HepG2 (cell line): ENCODE measurements at places on chromosomes 16 and 17. TPM values are rescaled to one million over a fixed set of nuclear protein-coding genes. Genes with fewer than 3 reads are reported as not detected.

- DNase-seq, result no peak
Measured at GRCh38 chr16:67397812-67398545, 4.7 kb upstream of the TPPP3 start.

ABCA6 gene
- polyA plus RNA-seq, result 0.05 and 0.17 TPM in 2 replicates

GRCh38 chr17:56798916-56799315 is 34.8 kb downstream of the C17orf67 start:
- DNase-seq, result no peak

GLIS2 gene
- polyA plus RNA-seq, result 0.28 and 0.39 TPM in 2 replicates

GOSR1 gene
- 12.5 and 15.8 TPM in 2 replicates for polyA plus RNA-seq

DNA sequence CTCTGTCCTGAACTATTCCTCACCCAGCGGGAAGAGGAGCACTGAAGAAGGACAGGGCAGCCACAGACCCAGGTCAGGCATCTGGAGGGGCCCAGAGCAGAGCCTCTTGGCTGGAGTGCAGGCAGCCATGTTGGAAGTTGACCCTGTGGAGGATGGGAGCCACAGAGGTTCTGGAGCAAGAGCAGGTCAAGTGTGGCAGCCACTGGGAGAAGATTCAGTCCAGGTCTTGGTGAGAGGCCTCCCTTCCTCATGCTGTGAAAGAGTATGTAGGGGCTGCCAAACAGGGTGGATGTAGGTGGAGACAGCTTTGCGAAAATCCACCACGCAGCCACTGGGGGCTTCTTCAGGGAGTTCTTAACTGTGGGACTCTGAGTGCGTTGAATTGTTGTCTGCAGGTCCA is 590 bp upstream of the CD79B start:
- DNase-seq, result no peak

KCNAB3 gene
- 0.88 and 0.95 TPM in 2 replicates for polyA plus RNA-seq

DNA sequence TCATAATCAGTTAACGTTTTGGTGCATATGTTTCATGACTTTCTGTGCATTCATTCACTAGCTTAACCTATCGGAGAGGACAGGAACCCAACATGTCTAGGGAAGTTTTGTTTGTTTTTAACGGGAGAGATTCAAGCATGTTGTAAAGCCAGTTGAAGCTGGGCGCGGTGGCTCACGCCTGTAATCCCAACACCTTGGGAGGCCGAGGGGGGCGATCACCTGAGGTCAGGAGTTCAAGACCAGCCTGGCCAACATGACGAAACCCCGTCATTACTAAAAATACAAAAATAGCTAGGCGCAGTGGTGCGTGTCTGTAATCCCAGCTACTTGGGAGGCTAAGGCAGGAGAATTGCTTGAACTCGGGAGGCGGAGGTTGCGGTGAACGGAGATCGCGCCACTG is 1.4 kb upstream of the TNRC6A start:
- DNase-seq, result no peak

GRCh38 chr17:17790637-17791464 is 45.9 kb downstream of the SREBF1 start:
- DNase-seq, result no peak

DNA sequence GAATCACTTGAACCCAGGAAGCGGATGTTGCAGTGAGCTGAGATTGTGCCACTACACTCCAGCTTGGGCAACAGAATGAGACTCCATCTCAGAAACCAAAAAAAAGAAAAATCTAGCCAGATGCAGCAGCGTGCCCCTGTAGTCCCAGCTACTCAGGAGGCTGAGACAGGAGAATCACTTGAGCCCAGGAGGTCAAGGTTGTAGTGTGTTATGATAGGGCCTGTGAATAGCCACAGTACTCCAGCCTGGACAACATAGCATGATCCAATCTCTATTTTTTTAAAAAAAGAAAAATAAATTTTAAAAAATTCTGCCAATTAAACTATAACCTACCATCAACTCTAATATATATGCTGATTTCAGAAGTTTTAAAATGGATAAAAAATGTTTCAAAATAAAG is 15.8 kb downstream of the PHLPP2 start:
- no peak for DNase-seq

GRCh38 chr16:74485916-74486315 is 64.6 kb upstream of the CLEC18B start:
- no peak for DNase-seq

DNA sequence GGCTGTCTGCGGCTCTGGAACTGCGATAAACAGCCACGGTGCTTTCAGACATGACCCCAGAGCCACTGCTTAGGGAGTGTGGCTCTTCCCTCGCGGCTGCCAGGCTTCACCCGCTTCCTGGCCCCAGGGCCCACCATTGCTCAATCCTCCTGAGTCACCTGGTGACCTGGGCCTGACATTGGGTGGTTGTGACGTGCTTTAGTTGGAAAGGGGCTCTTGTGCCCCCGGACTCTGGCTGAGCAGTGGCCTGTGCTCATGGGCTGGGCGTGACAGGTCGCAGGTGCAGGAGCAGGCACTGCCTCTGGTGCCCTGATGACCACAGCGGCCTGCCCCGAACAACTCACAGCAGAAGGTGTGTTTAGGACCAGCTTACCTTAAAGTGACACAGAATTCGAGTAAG is 8.6 kb upstream of the NUDT16L1 start:
- no peak for DNase-seq

GRCh38 chr17:76408037-76408849 is 23.8 kb downstream of the SPHK1 start:
- peak; percentile 62 for DNase-seq

GRCh38 chr17:3944485-3945388 is 19.5 kb downstream of the ATP2A3 start:
- DNase-seq, result no peak

- no peak for DNase-seq
Measured at GRCh38 chr17:81118308-81119221, 46.7 kb upstream of the PVALEF start.

GRCh38 chr16:88067530-88068411 is 116.5 kb downstream of the BANP start:
- no peak for DNase-seq

- DNase-seq, result no peak
Measured at GRCh38 chr17:2825253-2825970, 29.2 kb downstream of the RAP1GAP2 start.

- DNase-seq, result no peak
Measured at GRCh38 chr16:54275956-54276355, 10.6 kb downstream of the IRX3 start.

DNA sequence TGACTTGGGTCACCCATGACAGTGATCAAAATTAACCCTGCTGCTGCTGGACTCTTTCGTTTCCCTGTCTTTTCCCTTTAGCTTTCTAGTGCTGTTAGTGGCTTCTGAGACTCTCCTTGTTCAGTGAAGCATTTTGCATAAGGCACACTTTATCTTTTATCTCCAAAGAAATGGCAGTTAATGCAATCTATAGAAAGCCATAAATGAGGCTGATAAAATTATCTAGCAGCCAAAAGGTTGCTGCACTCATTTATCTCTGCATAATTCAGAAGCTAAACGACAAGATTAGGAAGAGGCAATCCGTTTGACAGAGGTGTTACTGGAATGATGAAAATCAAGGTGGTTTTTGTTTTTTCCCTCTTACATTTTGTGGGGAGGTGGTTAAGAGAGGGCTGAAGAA is 1109.5 kb upstream of the EEF2KMT start:
- no peak for DNase-seq

GRCh38 chr17:78716814-78717393 is 65.2 kb downstream of the CYTH1 start:
- no peak for DNase-seq

- DNase-seq, result no peak
Measured at GRCh38 chr17:71104225-71104624, 934.9 kb downstream of the KCNJ2 start.

GDPD1 gene
- 6.0 and 6.1 TPM in 2 replicates for polyA plus RNA-seq

BCAR1 gene
- 51.7 and 57.8 TPM in 2 replicates for polyA plus RNA-seq

TMEM238L gene
- polyA plus RNA-seq, result not detected in 2 replicates

DNA sequence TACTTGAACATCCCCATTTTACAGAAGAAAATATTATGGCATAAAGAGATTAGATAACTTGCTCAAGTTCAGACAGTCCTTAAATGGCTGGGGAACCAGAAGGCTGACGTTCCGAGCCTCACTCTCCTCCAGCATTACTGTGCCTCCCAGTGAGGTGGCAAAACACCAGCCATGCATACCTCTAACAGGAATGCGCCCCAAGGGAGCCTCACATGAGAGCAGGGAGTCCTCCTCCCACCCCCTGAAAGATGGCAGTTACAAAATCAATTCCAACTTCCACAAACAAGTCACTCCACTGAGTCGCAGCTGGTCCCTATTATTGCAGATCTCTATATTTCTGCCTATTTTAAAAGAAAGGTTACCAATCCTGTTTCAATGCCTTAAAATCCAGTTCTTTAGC is 55.5 kb downstream of the ANKFY1 start:
- no peak for DNase-seq

DNA sequence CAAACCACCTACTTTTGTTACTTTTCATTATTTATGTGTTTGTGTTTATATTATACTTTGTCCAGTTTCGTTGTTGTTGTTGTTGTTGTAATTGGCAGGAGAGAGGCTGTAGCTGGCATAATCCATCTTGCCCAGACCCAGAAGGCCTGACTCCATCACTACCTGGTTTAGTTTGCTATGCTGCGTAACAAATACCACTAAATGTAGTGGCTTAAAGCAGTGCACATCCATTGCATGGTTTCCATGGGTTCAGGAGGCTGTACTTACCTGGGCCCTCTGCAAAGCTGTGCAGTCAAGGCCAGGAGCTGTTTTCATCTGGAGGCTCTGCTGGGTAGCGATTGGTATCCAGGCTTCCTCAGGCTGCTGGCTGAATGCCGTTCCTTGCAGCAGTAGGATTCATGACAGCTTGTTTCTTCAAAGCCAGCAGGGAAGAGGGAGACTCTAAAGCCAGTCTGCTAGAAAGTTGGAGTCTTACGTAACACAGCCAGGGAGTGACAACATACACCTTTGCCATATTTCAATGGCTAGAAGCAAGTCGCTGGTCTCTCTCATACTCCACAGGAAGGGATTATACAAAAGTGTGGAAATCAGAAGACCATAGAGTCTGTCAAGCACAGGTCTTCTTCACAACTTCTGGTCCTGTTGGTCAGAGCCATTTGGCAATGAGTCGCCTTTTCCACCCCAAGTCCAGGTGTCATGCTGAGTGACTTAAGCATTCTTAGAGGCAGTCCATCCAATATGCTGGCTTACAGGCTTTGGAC is 41.1 kb downstream of the TNRC6C start:
- peak; percentile 21 for DNase-seq

DNA sequence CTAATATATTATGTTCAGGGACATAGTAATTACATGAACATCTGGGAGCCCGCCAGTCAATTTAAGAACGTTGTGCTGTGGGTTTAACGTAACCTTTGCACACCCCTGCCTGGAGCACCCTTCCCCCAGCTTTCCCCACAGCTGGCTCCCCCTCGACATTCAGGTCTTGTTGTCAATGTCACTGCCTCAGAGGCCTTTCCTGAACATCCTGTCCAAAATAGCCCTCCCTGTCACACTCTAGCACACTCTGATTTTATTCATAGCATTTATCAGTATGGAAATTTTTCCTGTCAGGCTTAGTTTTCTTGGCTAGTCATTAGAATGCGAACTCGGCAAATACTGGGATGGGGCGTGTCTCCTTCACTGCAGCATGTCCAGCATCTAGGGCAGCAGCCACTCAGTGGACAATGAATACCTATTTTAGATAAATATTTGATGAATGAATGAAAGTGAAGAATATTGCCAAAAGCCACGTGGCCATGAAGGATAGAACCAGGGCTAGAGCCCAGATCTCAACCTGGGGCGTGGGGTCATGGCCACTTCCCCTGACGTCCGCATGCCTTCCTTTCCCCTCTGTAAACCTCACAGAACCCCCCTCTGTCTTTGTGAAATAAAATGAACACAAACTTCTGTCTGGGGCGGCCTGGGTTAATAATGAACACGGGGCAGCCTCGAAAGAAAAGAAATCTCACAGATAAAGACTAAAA is 10.5 kb downstream of the PIK3R6 start:
- no peak for DNase-seq

- DNase-seq, result no peak
Measured at GRCh38 chr17:14405189-14405588, 104.3 kb downstream of the HS3ST3B1 start.

DNA sequence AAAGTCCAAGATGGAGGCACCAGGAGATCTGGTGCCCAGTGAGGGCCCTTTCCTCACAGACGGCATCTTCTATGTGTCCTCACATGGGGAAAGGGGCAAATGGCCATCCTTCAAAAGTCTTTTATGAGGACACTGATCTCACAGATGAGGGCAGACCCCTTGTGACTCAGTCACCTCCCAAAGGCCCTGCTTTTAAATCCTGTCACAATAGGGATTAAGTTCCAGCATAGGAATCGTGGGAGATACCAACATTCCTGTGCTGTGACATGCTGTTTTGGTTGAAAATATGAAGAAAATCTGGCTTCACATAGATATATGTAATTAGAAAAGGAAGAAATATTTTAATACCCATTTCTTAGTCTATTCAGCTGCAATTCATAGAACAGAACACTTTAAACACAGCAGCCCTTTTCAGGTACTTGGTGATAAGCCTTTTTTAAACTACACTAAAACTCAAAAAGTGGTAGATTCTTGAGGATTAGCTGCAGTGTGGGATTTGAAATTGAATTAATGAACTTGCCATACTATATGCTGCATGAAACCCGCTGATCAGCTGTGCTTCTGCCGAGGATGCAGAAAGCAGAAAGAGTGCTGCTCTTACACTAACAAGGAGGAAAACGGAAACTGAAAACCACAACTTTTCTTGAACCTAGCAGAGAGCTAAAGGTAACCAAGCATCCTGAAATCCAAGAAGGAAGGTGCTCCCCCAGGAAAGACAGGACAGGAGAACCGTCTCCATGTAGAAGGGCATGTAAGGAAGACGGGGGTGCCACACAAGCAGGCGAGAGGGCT is 32.7 kb downstream of the VPS53 start:
- DNase-seq, result no peak

PRR35 gene
- 0.16 and 0.38 TPM in 2 replicates for polyA plus RNA-seq

DNA sequence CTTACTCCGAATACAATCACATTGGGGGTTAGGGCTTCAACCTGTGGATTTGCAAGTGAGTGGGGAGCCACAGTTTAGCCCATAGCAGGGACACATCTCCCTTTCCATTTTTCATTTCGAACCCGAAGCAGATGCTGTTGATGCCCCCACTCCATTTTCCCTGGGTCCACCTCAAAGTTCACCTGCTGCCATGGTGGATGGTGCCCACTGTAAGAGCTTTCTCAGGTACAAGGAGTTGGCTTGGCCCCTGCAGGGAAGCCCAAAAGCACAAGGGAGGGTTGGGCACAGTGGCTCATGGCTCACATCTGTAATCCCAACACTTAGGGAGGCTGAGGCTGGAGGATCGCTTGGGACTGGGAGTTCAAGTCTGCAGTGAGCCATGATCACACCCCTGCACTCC is 51.8 kb downstream of the SNX20 start:
- DNase-seq, result no peak

GRCh38 chr16:21554795-21555585 is 44.4 kb upstream of the METTL9 start:
- DNase-seq, result peak; percentile 83

- peak; percentile 54 for DNase-seq
Measured at GRCh38 chr17:79932451-79933306, 93.4 kb upstream of the CBX4 start.

GLP2R gene
- 0.21 and 0.65 TPM in 2 replicates for polyA plus RNA-seq
